ENCODE measurements at places on chromosomes 6 and 20. TPM values are rescaled to one million over a fixed set of nuclear protein-coding genes. Genes with fewer than 3 reads are reported as not detected.

DNA sequence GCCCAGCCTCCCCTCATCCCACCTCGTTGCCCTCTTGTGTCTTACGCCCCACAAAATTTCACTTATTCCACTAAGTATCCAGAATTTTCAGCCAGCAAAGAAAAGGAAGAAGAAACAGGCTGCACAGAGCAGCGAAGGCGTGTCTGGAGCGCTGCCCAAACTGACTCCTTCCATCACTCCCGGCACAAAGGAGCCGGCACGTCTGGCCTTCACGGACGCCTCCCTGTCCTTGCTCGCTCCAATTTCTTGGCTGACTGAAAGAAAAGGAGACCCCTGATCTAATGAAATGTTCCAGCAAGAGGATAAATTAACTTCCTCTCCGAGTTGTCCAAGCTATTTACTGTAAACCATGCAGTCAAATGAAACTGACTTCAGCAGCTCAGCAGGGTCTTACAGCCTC, 152.3 kb upstream of the CDH4 start:
- peak; percentile 17 for DNase-seq

GRCh38 chr20:31988430-31989015, 20.6 kb downstream of the XKR7 start:
- no peak for DNase-seq

GRCh38 chr6:53691667-53692133, 26.1 kb upstream of the KLHL31 start:
- no peak for DNase-seq

GRCh38 chr6:999552-999951, 306.6 kb upstream of the EXOC2 start:
- no peak for DNase-seq

TOMM34 gene
- total RNA-seq = 87.9 TPM
